ENCODE measurements at places on chromosomes 5 and 9.

DNA sequence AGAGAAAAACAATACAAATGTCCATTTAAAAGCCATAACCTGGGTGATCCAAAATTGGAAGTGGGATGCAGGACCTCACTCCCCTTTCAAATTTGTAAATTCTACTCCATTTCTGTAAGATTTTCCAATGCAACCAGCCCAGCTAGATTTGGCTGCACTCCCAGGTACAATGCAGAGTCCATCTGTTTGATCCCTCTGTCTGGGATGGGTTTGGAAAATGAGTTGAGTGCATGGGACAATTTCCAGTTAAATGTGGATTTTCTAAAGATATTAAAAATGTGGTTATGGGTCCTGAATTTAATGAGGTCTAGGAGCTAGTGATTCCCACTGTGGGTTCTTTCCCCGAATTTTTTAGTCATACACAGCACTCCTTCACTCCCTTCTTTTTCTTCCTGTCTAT is 104.0 kb upstream of the ATP10B start:
- no peak for DNase-seq

DNA sequence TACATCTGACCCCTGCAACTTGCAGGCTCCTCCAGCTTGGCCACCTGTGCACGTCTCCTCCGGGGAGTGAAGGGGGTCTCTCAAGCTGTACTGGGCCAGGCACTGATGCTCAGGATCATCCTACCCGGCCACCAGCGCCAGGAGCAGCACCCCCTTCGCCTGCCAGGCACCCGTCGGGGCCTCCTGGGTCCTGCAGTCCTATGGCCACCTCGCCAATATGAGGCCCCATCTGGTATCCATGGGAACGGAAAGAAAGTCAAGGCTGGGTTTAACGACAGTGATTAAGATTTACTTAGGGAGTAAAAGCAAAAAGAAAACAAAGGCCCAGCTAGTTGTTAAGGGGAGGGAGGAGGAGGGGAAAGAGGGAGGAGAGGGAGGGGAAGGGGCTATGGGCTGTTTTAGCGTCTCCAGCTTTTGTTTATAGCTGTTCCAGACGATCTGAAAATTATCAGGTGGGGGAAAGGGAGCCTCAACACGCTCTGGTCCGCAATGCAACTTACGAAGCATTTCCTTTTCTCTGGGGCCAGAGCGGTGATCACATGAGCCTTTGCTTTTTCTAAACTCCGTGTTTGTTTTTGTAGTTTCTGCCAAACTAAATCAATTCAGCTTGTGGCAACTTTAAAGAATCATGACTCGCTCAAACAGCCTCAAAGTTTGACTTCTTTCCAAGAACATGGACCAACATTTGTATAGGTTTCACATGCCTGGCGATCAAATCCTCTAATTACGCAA is 132.4 kb downstream of the ROR2 start:
- no peak for DNase-seq

DNA sequence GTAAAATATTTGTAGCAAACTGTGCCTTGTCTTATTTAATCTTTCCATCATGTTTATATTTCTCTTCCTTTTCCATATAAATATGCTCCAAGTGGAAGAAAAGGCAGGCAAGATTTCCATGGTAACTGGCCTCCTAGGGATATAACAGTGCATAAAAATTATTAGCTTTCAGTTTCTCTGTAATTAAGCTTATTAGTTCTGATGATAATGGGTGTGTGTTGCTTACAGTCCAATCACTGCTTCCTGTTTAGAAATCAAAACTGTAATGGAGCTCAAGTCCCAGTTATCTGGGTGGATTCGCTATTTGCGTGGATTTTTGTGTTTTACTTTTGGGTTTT is 213.0 kb downstream of the PJA2 start:
- DNase-seq = no peak

- no peak for DNase-seq
Measured at GRCh38 chr9:89481538-89481915, 16.4 kb downstream of the SEMA4D start.

- no peak for DNase-seq
Measured at GRCh38 chr5:115501464-115502210, 42.9 kb downstream of the FEM1C start.

DNA sequence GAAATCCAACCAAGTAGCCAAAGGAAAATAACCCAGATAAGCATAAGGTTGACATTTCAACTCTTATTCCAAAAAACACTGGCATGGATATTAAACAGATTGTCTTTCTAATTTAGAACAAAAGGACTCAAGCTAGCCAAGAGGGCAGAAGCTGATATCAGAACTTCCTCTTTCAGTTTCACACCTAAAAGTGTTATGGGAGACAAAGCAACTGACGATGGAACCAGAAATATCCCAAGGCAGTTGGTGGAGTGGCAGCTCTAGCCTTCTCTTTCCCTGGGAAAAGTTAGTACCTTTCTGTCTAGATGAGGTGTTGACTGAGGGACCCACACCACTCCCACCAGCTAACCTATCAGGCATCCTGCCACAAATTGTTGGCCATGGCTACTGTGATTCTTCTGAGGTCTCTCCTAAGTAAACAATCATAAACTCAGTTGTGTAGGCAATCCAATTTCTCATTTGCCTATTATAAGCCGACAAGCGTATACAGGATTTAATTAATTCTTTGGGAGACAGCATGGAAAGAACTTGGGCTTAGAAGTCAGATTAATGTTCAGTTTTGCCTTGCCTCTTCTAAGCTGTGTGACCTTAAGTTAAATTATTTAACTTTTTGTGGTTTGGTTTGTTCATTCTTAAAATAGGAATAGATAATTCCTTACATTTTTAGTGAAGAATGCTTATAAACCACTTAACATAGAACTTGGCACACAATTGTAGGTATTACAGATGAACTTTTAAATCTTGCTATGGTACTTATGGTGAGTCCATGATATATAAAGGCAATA is 110.9 kb upstream of the ADAMTSL1 start:
- DNase-seq = no peak

- no peak for DNase-seq
Measured at GRCh38 chr5:169527863-169528262, 55.7 kb upstream of the SPDL1 start.

GRCh38 chr9:135370411-135371375 is 108.9 kb upstream of the PPP1R26 start:
- no peak for DNase-seq

GRCh38 chr5:74619308-74619707 is 21.2 kb downstream of the ENC1 start:
- DNase-seq = no peak

GRCh38 chr5:160835376-160835775 is 16.6 kb downstream of the ATP10B start:
- no peak for DNase-seq

DNA sequence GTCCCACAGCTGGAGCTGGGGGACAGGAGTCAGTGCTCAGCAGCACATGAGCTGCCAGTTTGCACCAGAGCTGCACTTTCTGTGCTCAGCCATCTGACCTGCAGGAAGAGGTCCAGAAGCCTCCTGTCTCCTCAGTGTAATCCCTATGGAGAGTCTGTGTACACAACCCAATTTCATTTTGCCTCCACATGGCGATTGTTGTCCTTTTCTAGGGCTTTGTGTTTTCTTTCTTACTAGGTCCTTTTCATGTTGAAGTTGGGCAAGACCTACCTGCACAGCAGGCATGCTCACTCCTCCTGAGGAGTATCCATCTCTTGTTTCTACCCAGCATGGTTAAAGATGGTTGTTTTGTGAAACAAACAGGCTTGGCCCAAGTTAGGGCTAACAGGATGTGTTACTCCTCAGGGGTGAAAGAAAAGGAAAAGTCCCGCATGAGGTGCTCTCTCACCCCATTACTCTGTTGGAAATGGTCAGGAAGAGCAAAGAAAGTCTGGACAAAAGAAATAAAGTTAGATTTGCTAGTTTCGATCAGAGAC is 273.0 kb downstream of the TMEM167A start:
- DNase-seq = no peak

GRCh38 chr5:14528926-14529325 is 52.7 kb upstream of the OTULINL start:
- DNase-seq = no peak

GRCh38 chr9:14221558-14221957 is 92.4 kb downstream of the NFIB start:
- DNase-seq = no peak

Data from stimulated activated CD8-positive, alpha-beta memory T cell treated with anti-CD3 and anti-CD28 coated beads, Interleukin-15, amount 100 ng/mL, for 1 hour (primary cell).